ENCODE measurements at places on chromosomes 7 and 10.

DNA sequence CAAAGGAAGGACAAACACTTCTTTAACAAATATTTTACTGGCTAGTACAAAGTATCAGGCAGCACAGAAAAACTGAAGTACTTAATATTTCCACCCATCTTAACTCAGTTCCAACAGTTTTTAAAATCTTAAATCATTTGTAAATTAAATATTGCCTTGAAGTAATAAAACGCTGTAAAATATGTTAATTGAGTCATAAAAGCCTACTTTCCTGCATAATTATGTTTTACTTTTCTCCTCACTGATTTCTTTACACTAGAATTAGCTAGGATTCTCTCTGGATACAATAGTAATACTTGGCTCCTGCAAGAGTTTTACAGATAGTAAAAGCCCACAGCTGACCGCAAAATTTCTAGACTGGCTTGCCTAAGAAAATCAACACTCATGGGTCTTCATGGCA is 74.9 kb downstream of the SFMBT2 start:
- DNase-seq: no peak

- DNase-seq: peak; percentile 49
Measured at GRCh38 chr10:84352251-84352842, 24.0 kb downstream of the CCSER2 start.

GRCh38 chr10:122514045-122514840 is 46.3 kb upstream of the DMBT1 start:
- no peak for DNase-seq

DNA sequence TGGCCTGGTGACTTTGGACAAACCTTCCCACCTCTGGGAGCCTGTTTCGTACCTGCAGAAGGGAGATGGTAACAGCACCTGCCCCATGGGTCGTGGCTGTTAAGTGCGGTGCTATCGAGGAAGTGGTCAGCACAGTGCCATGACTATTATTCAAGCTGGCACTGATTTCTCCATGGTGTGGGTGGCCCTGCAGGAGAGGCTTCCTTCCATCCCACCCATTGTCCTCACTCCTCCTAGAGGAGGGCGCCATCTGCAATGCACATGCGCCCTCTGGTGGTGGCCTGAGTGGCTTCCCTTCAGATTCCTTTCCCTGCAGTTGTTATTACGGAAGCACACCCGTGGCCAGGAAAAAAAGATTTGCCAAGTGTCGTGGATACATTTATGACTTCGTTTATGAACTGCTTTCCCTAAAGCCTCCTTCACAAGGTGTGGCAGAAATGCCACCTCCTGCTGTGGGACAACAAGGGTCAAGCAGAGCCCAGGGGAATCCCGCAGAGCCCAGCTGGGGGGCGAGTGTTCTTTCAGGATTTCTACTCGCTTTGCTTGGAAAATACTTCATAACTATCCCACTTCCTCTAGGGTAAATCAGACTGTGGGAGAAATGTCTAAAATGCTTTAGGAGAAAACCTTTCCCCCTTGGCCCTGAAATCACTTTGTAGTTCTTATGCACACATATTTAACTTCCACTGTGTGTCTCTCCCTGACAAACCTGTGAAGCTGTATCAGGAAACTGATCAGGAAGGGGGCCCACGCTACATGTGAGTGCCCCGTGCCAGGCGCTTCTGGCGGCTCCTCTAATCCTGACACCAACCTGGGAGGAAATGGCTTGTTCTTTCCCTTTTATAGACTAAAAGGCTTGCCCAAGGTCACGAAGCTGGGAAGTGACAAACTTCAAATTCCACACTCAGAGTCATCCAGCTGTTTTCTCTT is 98.0 kb upstream of the ANLN start:
- DNase-seq: peak; percentile 65

GRCh38 chr7:117445206-117445605 is 17.9 kb upstream of the ASZ1 start:
- no peak for DNase-seq
